Colonic mucosa (tissue), 4 donors: ENCODE measurements at places on chromosomes 4 and X. TPM values are rescaled to one million over a fixed set of nuclear protein-coding genes. Genes with fewer than 3 reads are reported as not detected.

The POLR2B gene
- total RNA-seq: 70.2 TPM

The CCKAR gene
- not detected for total RNA-seq

The SMC1A gene
- 68.4 TPM for total RNA-seq

The HGFAC gene
- 0.52 TPM for total RNA-seq

The SSX4 gene
- not detected for total RNA-seq

The PRDM5 gene
- total RNA-seq: 9.3 TPM

The SPANXN3 gene
- not detected for total RNA-seq

The SUPT20HL2 gene
- total RNA-seq: not detected

The NUP62CL gene
- total RNA-seq: 5.6 TPM

The TLR10 gene
- 0.24 TPM for total RNA-seq

The ANK2 gene
- total RNA-seq: 20.7 TPM

The SPANXD gene
- not detected for total RNA-seq

The LRRC66 gene
- 8.5 TPM for total RNA-seq

The TIGD4 gene
- total RNA-seq: not detected

The HSD17B13 gene
- total RNA-seq: 1.1 TPM

The IL15 gene
- 4.9 TPM for total RNA-seq

The CT45A3 gene
- total RNA-seq: not detected

The USP26 gene
- not detected for total RNA-seq

The C4orf50 gene
- total RNA-seq: not detected

The CXCL11 gene
- total RNA-seq: not detected

The CENPE gene
- 23.2 TPM for total RNA-seq

The EMCN gene
- 7.1 TPM for total RNA-seq

The IL13RA2 gene
- not detected for total RNA-seq

The CSAG2 gene
- not detected for total RNA-seq

The FBXW7 gene
- 29.5 TPM for total RNA-seq

The FANCB gene
- 1.2 TPM for total RNA-seq

The BEND4 gene
- total RNA-seq: 0.19 TPM

The HS3ST1 gene
- total RNA-seq: 6.6 TPM

The UGT2B10 gene
- total RNA-seq: 0.40 TPM

The EFHC2 gene
- 2.0 TPM for total RNA-seq

The PAGE1 gene
- total RNA-seq: not detected

The IL2 gene
- total RNA-seq: not detected

The MAGEA11 gene
- not detected for total RNA-seq

The ETDA gene
- total RNA-seq: not detected

The GUCY1B1 gene
- total RNA-seq: 5.8 TPM

The NAP1L2 gene
- 2.1 TPM for total RNA-seq

The CSAG3 gene
- total RNA-seq: not detected

The GPR50 gene
- not detected for total RNA-seq

The ENPEP gene
- 0.88 TPM for total RNA-seq

The CRMP1 gene
- total RNA-seq: 1.2 TPM

The CXCR3 gene
- 2.1 TPM for total RNA-seq

The POLN gene
- total RNA-seq: 1.6 TPM

The CCDC120 gene
- total RNA-seq: 11.3 TPM
